ENCODE measurements at places on chromosomes 7 and 10.

GRCh38 chr7:29826904-29827303 is 20.6 kb downstream of the WIPF3 start:
- no peak for DNase-seq

DNA sequence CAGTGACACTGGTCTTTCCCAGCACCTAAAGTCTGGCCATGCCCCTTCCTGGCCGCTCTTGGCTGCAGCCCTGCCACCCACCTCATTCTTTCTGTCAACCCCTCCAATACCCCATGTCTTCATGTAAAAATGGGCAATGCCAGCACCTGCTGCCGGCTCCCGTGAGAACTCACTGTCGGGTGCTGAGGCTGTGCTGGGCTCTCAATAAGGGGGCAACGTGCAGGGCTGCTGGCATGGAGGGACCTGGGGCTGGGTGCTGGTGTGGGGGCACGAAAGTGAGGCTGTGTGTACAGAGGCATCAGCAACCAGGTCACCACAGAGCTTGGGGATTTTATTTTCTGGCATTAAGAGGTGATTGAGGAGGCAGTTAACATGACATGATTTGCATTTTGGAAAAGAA is 65.3 kb downstream of the ALOX5 start:
- DNase-seq, result no peak

DNA sequence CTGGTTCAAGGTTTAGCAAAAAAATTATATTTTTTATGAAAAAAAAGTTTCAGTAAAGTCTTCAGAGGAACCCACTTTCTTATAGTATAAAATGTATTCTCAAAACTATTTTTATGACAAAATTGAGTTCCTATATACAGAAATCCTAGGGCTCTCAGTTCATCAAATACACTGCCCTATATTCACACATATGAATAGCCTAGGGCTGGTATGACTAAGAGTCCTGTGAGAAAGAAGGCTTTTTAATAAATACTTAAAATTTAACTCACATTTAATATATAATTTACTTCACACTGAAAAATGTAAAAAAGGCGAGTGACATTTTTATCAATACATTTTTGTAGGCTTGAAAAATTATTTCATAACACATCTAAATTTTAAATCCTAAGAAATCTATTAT is 16.6 kb downstream of the CHCHD3 start:
- no peak for DNase-seq

GRCh38 chr10:17649836-17650235 is 5.9 kb downstream of the STAM start:
- DNase-seq, result no peak

GRCh38 chr7:55570939-55571338 is 1.4 kb downstream of the VOPP1 start:
- DNase-seq, result no peak

DNA sequence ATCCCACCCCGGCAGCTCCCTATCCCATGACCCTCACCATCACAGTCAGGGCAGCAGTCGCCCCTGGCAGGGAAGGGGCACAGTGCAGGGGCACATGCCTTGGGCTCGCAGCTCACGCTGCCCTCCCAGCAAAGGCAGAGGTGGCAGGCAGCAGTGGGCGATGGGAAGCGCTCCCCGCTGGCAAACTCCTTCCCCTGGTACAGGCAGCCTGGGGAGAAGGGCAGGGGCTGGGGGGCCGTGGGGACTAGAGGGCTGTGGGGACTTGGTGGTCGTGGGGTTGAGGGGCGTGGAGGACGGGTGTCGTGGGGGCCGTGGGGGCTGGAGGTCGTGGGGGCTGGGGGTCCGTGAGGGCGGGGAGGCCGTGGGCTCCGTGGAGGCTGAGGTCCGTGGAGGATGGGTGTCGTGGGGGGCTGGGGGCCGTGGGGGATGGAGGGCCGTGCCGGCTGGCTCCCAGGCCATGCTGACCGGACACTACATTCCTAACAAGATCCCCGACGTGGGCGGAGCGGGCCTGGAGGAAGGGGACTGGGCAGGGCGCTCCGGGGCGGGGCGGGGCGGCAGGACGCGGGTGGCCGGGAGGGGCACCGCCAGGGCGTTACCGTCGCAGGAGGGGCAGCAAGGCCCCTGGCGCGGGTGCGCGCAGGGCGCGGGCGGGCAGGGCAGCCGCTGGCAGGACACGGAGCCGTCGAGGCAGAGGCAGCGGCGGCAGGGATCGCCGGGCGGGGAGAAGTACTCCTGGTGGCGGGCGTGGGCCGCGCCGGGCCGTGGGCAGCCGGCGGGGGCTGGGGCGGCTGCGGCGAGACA is 20.0 kb downstream of the KCP start:
- DNase-seq, result no peak

- DNase-seq, result no peak
These were observed 98.9 kb downstream of the RNF133 start for GRCh38 chr7:122600042-122600441.

DNA sequence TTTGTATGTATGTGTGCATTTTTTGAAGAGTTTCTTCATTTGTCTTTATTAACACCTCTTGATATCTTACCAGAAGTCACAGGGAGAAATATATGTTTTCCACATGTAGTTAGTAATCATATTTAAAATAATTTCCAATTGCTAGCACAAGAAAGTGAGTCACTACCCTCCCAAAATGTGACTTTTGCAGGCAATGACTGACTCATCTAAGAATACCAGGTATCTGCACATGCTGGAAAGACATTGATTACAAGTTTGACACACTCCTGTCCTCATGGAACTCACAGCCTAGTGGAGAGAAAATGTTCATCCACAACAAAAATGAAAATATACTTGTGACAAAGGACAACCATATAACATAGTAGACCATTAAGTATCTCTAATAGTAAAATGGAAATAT is 82.9 kb downstream of the SEMA3D start:
- no peak for DNase-seq

DNA sequence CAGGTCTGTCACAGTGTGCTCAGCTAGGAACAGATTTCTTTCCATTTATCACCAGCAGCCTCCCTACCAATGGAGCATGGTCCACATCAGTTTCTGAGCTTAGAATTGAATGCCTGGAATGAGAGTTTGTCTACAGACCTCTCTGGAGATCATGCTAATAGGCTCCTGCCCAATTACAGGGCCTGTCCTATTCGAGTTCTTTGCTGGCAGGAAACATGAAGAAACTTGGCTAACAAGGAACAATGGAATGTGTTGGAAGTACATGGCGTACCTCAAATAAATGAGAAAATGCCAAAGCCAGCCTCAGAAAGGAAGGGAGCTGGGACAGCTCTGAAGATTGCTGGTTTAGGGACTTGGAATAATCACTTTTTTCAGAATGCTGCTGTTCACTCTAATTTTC is 186.0 kb upstream of the AKR1E2 start:
- no peak for DNase-seq

All from nucleus accumbens (tissue), 56 donors.